ENCODE measurements at places on chromosomes 3 and 15. TPM values are rescaled to one million over a fixed set of nuclear protein-coding genes. Genes with fewer than 3 reads are reported as not detected.

The THBS1 gene
- total RNA-seq = 347 TPM

The GOLGA8R gene
- total RNA-seq = 2.9 TPM

The BMF gene
- 35.4 TPM for total RNA-seq

The SCAP gene
- 160 TPM for total RNA-seq

The KAT2B gene
- total RNA-seq = 21.3 TPM

The HTR3E gene
- total RNA-seq = 1.8 TPM

The HIGD1A gene
- 41.4 TPM for total RNA-seq

The KLHL40 gene
- total RNA-seq = not detected

The TTLL13 gene
- not detected for total RNA-seq

The RTP1 gene
- total RNA-seq = not detected

The TF gene
- total RNA-seq = 7.1 TPM

The DAPK2 gene
- total RNA-seq = 45.1 TPM

The GASK1A gene
- total RNA-seq = 0.75 TPM

The IGSF11 gene
- 0.95 TPM for total RNA-seq

The PLIN1 gene
- 48.3 TPM for total RNA-seq

The INKA1 gene
- total RNA-seq = not detected

The CCNB2 gene
- 1.9 TPM for total RNA-seq

The RTP4 gene
- not detected for total RNA-seq

The FOXL2NB gene
- total RNA-seq = not detected

The EAF2 gene
- 2.2 TPM for total RNA-seq

Data from transverse colon (tissue), 4 donors.